ENCODE measurements at places on chromosomes 4 and X.

DNA sequence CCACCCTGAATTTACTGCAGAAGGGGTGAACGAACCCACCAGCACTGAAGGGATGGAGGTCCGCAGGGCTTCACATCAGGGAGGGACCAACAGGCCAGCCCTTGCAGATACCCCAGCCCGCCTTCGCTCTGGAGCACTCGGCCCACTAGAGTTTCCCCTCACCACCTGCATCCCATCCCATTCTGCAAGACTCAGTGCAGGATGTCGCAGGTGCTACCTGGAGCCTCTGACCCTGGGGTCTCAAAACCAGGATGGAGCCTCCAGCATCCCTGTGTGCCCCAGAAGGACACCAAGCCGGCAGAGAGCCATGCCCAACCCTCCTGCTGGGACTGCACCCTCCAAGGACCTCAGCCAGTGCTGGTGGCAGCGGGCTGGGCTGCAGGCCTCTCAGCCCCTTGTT lies 57.6 kb upstream of the ADRA2C start:
- DNase-seq: no peak

DNA sequence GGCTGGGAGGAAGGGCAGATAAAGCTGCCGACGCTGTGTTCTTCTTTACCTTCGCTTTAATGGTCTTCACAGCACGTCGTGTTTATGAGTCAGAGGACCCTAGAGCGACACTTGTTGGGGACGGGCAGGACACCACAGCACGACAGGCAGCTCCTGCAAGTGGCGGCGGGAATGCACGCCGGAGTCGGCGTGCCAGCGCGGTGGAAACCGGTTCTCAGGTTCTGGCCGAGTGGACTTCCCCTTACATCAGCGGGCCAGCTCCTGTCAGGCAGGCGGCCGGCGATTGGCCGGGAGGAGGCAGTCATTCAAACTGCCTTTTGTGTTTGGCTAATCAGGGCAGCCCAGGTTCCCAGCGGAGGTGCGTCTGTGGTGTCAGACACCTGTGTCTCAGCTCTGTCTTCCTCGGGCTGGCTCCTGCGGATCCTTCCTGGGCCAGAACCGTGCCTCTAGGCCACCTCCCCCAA lies 150.9 kb downstream of the SHROOM3 start:
- no peak for DNase-seq

- DNase-seq: no peak
Observed at GRCh38 chrX:14930663-14931062, 57.4 kb downstream of the MOSPD2 start.

DNA sequence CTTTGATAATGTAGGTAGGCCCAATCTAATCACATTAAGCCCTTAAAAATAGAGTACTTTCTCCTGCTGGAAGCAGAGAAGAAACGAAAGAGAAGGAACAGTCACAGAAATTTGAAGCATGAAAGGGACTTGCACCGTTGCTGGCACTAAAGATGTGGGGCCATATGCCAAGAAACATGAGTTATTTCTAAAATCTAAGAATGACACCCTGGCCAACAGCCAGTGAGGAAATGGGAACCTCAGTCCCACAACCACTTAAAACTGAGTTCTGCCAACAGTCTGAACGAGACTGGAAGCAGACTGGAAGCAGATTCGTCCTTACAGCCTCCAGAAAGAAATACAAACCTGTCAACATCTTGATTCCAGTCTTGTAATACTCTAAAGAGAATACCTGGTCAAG lies 70.1 kb downstream of the CENPC start:
- no peak for DNase-seq

GRCh38 chr4:154067786-154068185 lies 278.9 kb upstream of the SFRP2 start:
- no peak for DNase-seq

- no peak for DNase-seq
Observed at GRCh38 chr4:146349306-146349705, 135.0 kb downstream of the REELD1 start.

GRCh38 chr4:118772767-118773428 lies 63.0 kb downstream of the SEC24D start:
- DNase-seq: no peak

- no peak for DNase-seq
Observed at GRCh38 chrX:147875866-147876596, 35.7 kb upstream of the FMR1 start.

DNA sequence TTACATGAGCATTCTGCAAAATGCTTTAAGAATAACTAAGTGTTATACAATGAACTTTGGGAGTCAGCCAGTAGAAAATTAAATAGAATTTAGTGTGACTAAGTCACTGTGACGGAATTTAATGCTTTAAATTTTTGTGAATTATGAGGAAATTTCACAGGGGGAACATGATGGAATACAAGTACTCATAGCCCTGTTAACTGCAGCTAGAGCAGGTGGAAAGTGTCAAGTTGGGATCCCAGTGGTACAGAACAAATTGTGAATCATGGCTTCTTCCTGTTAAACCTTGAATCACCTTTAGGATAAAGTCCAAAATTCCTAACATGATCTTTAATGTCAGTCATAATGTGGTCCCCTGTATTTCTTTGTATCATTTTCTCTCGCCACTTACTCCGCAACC lies 212.2 kb upstream of the CENPE start:
- DNase-seq: no peak

DNA sequence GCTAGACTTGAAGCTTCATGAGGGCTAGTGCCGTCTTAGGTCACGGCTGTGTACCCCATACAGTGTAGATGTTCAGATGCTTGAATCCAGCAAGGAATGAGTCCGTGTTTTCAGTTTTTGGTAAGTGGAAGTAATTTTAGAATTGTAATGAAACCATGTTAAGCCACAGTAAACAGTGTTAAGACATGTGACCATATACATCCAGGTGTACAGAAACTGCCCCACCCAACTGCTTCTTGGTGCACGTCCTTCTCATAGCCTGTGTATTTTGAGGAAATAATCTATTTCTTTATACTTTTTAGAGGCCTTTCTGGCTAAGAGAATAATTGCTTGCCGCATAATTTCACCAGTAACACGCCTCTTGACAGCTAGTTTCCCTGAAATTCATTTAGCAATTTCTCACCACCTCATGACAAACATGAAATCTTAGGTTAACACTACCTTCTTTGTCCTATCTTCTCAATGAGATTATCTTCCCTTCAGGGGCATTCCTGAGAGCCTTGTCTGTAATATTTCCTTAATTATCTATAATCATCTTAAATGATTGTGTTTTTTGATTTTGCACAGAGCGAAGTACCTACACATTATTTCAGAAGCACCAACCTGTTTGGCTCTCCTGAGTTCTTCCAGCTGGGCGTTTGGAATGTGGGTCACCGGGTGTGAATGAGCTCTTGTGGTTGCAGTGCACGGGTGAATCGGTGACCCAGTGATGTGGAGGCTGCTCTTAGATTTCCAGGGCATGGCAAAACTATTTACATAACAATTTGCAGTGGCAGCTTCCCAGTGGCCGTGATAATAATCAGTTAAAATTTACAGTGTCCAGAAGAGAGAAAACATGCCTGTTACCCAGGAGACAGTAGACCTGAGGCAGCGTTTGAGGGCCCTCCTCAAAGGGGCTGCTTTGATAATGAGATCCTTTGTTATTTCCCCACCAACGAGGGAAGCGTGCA lies 50.2 kb upstream of the TADA2B start:
- DNase-seq: no peak

Data from WERI-Rb-1 (cell line).